ENCODE measurements at places on chromosomes 3 and 15.

DNA sequence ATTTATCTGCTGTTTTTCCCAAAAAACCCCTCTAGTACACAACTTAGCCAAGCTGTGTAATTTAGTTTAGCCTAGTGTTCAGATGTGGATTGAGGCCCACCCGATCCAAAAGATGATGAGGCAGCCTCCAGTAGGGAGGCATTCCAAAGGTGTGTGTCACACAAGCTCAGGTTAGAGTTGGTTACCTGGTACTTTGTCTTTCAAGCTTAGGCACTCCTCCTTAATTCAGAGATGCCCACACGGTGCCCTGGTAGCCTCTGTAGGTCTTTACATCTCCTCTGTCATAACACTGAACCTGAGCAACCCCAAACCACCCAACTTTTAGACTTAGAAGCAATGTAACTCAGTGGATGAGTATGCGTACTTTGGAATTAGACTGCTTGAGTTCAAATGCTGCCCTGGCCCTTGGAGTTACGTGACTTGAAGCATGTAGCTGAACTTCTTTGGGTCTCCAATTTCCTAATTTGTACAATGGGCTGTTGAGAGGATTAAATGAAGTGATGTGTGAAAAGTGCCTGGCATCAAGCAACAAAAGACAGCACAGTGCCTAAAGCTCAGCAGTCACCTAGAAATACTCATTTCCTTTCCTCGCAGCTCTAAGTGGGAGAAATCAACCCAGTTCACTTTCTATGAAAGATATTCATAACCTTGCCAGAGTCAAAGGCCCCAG is 284.6 kb upstream of the RARB start:
- no peak for DNase-seq

DNA sequence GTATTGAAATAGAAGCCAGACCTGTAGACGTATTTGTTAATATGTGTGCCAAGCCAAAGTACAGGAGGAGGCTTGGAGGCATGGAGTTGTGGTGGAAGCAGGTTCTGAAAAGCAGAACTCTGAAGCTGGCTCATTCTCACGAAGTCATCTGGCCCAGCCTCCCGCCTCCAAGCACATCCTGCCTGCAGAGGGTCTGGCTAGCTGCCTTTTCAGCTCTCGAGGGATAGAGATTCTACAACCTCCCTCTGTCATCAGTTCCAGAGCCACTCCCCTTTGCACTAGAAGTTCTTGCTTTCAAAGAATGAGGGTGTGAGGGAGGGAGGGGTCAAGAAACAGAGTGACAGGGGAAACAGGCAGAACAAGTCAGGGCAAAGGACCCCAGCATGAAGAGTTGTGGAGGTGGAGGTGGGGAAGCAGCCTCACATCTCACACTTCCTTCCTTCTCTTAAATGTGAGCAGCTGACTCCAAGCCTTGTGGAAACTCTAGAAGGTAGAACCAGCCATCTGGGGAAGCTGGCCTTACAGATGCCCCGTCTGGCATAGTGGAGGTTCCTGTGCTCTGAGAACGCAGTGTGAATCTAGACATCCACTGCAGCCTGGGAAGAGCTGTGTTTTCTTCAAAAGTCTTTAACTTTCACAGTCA is 95.3 kb downstream of the SLC49A4 start:
- no peak for DNase-seq

- DNase-seq = no peak
These were observed 22.6 kb downstream of the ADAM10 start for GRCh38 chr15:58726867-58727266.

DNA sequence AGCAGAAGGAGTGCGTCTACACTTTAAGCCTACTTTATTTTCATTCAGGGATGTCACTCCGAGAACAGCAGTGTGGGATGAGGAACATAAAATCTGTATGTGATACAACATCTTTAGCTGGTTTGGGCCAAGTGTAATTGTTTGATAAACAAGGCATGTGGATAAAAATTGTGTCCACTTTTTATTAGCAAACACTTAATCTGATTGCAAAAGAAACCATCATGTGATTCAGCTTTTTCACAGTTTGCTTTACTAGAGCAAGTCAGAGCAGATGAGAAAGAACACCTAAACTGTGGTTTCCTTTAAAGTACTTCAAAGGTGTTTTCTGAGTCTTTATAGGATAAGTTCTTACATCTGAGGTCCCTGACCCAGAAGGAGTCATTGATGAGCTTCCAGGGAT is 237.9 kb downstream of the THSD4 start:
- no peak for DNase-seq

- no peak for DNase-seq
These were observed 38.7 kb downstream of the CCR4 start for GRCh38 chr3:32990116-32990515.

GRCh38 chr3:54273791-54274190 is 151.4 kb downstream of the CACNA2D3 start:
- no peak for DNase-seq

GRCh38 chr3:149815321-149815720 is 2.3 kb downstream of the RNF13 start:
- no peak for DNase-seq

DNA sequence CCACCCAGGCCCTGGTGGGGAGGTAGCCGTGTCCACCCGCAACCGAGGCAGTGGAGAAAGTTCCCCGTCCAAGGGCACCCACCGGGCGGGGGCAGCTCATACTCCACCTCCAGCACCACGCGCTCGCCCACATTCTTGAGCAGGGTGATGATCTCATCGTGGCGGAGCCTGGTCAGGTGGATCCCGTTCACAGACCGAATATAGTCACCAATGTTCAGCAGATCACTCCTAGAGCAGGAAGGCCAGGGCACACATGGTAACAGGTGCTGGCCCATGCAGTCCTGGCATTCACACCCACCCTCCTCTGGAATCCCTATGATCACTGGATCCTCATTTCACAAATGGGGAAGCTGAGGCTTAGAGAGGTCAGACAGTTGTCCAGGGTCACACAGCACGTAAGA is 15.8 kb downstream of the GRIP2 start:
- DNase-seq = no peak

Data from central memory CD4-positive, alpha-beta T cell (primary cell).